Esophagus muscularis mucosa (tissue), 4 donors: ENCODE measurements at places on chromosomes 12 and 14. TPM values are rescaled to one million over a fixed set of nuclear protein-coding genes. Genes with fewer than 3 reads are reported as not detected.
A peak's percentile ranks its signal among the peaks of the same experiment; 100 is the strongest.

NCOR2 gene
- 107 TPM for total RNA-seq

DNA sequence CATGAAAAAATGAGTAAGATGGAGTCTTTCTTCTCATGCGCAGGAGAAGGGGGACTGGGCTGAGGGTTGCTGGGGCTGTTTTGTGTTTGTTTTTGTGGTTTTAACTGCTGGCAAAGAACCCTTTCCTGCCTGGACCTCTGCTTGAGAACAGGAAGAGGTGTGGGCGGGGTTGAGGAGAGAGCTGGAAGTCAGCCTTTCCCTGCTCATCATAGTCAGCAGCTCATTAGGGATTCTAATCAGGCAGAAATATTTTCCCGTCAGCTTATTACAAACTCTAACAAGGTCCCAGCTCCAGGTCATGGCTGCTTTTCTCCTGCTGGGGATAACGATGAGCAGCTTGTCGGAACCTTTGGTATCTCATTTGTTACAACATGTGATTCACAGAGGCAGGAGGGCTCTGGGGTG lies 185.0 kb upstream of the NRXN3 start:
- peaks cover 4% of the 10 kb centered on the region for H3K4me1 ChIP-seq
- H3K36me3 ChIP-seq = no peaks in the 10 kb centered on the region
- H3K27ac ChIP-seq = no peak overlapping the region
- no peak overlapping the region for H3K4me3 ChIP-seq
- DNase-seq = peak; percentile 55
- peaks cover 19% of the 10 kb centered on the region for H3K27me3 ChIP-seq

GRCh38 chr12:94127239-94128131 lies 20.9 kb upstream of the PLXNC1 start:
- H3K4me3 ChIP-seq = no peak overlapping the region
- no peaks in the 10 kb centered on the region for H3K27me3 ChIP-seq
- H3K4me1 ChIP-seq = no peaks in the 10 kb centered on the region
- DNase-seq = no peak

DNA sequence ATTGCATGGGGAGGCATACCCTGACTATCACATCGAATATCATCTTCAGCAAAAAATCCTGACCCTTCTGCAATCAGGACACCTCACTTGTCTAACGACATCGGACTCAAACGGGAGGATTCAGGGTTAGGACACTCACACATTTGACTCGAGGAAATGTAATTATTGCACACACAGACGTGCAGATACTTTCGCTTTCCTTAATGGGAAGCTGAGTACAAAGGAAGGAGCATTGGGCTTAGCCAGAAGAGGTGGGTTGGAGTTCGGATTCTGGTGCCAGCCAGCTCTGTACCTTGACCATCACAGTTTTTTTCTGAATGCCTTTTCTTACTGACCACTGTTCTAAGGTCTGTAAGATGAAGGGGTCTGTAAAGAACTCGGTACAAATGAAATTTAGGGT lies 260.4 kb downstream of the GALC start:
- DNase-seq = no peak
- no peaks in the 10 kb centered on the region for H3K4me1 ChIP-seq
- H3K27ac ChIP-seq = no peak overlapping the region
- H3K4me3 ChIP-seq = no peak overlapping the region

DNA sequence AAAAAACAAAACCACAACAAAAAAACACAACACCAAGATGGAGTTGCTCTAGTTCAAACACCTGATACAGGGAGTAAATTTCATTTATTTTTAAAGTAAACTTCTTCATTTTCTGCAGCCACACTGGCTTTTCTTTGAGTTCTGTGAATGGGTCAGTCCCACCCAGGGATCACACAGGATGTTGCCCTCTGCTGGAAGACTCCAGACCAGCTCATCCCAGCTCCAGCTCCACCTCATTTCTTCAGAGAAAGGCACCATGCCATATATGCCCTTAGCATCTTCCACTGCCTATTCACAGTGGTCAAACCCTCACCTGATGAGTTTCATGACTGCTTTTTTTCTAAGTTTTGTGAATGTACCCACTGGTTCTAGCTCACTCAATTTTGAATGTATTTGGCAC lies 8.0 kb downstream of the GLIPR1 start:
- no peak overlapping the region for H3K27ac ChIP-seq
- H3K4me1 ChIP-seq = peaks cover 35% of the 10 kb centered on the region

- no peaks in the 10 kb centered on the region for H3K4me1 ChIP-seq
- H3K36me3 ChIP-seq = no peaks in the 10 kb centered on the region
- no peak overlapping the region for H3K4me3 ChIP-seq
- DNase-seq = no peak
- H3K27me3 ChIP-seq = no peaks in the 10 kb centered on the region
Observed at GRCh38 chr12:46292754-46293402, 24.0 kb upstream of the SLC38A1 start.

NID2 gene
- 77.2 TPM for total RNA-seq

GLIPR1L1 gene
- not detected for total RNA-seq

FAM222A gene
- total RNA-seq = 3.2 TPM

GRCh38 chr12:91326058-91327027 lies 143.7 kb upstream of the DCN start:
- peak overlapping the region; percentile 39 for H3K27ac ChIP-seq
- no peaks in the 10 kb centered on the region for H3K27me3 ChIP-seq
- peak overlapping the region; percentile 3 for H3K4me3 ChIP-seq
- no peak for DNase-seq

IAPP gene
- total RNA-seq = not detected

GRCh38 chr14:77103951-77104350 lies 5.9 kb downstream of the CIPC start:
- peaks cover 36% of the 10 kb centered on the region for H3K36me3 ChIP-seq
- peak overlapping the region; percentile 96 for H3K27ac ChIP-seq
- H3K4me1 ChIP-seq = peaks cover 90% of the 10 kb centered on the region

DNA sequence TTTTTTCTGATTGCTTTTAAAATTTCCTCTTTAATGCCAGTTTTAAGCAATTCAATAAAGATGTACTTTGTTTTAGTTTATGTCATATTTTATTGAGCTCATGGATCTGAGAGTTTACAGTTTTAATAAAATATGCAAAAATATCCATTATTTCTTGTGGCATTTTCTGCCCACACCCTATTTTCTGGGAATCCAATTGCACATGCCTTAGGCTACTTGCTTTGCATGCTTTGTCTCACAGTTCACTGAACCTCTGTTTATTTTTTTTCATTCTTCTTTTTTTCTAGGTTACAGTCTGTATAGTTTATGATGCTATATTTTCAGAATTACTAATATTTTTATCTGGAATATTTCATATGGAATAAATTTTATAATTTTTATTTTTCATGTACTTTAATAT lies 1258.0 kb downstream of the FSCB start:
- H3K27me3 ChIP-seq = no peaks in the 10 kb centered on the region
- no peak overlapping the region for H3K27ac ChIP-seq
- H3K4me3 ChIP-seq = no peak overlapping the region
- DNase-seq = no peak
- no peaks in the 10 kb centered on the region for H3K4me1 ChIP-seq

- peaks cover 12% of the 10 kb centered on the region for H3K27me3 ChIP-seq
- peaks cover 12% of the 10 kb centered on the region for H3K4me1 ChIP-seq
- no peak for DNase-seq
- no peak overlapping the region for H3K27ac ChIP-seq
- H3K4me3 ChIP-seq = no peak overlapping the region
Observed at GRCh38 chr14:99231850-99232713, 39.9 kb downstream of the BCL11B start.

DNA sequence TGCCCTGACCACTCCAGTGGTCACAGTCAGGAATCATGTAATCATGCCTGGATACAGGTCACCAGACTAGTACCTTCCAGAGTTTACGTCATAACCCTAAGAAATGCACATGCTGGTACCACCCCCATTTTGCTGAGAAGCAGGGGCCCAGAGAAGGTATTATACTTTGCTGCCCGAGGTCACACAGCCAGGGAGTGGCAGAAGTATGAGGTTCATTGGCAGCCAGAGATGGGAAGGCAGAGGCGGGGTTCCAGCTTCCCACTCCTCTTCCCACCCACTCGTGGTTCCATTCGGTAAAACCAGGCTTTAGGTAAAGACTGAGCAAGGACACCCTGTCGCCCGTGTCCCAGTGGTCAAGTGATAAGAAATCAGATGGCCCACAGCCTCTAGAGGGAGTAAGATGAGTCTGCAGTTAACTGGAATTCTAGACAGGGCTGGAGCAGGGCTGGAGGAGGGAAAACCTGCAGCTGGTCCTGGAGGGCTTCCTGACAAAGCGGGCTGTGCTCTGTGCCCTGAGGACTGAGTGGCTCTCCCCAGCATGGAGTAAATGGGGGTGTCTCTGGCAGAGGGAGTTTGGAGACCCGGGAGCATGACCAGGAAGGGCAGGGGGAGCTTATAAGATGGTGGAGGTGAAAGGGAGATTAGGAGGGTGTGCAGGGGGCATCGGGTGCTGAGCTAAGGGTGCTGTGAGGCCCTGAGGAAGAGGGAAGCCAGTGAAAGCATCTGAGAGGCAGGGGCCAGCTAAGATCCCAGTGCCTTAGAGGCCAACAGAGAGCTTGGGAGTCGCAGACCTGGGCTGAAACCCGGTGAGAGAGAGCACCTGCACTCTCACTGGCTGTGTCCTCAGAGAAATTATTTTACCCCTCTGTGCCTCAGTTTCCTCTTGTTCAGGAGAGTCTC lies 5.7 kb downstream of the FAM222A start:
- no peak overlapping the region for H3K4me3 ChIP-seq
- no peaks in the 10 kb centered on the region for H3K27me3 ChIP-seq
- H3K4me1 ChIP-seq = peaks cover 83% of the 10 kb centered on the region
- no peak for DNase-seq
- H3K36me3 ChIP-seq = no peaks in the 10 kb centered on the region

GRCh38 chr14:54706769-54707168 lies 139.8 kb downstream of the SAMD4A start:
- no peak overlapping the region for H3K27ac ChIP-seq
- DNase-seq = no peak
- peaks cover 12% of the 10 kb centered on the region for H3K36me3 ChIP-seq
- no peak overlapping the region for H3K4me3 ChIP-seq
- H3K4me1 ChIP-seq = peaks cover 20% of the 10 kb centered on the region
- H3K27me3 ChIP-seq = no peaks in the 10 kb centered on the region

GRCh38 chr14:57573173-57573572 lies 79.5 kb upstream of the CCDC198 start:
- H3K4me3 ChIP-seq = no peak overlapping the region
- no peaks in the 10 kb centered on the region for H3K4me1 ChIP-seq
- no peak overlapping the region for H3K27ac ChIP-seq
- no peaks in the 10 kb centered on the region for H3K36me3 ChIP-seq
- H3K27me3 ChIP-seq = no peaks in the 10 kb centered on the region

DNA sequence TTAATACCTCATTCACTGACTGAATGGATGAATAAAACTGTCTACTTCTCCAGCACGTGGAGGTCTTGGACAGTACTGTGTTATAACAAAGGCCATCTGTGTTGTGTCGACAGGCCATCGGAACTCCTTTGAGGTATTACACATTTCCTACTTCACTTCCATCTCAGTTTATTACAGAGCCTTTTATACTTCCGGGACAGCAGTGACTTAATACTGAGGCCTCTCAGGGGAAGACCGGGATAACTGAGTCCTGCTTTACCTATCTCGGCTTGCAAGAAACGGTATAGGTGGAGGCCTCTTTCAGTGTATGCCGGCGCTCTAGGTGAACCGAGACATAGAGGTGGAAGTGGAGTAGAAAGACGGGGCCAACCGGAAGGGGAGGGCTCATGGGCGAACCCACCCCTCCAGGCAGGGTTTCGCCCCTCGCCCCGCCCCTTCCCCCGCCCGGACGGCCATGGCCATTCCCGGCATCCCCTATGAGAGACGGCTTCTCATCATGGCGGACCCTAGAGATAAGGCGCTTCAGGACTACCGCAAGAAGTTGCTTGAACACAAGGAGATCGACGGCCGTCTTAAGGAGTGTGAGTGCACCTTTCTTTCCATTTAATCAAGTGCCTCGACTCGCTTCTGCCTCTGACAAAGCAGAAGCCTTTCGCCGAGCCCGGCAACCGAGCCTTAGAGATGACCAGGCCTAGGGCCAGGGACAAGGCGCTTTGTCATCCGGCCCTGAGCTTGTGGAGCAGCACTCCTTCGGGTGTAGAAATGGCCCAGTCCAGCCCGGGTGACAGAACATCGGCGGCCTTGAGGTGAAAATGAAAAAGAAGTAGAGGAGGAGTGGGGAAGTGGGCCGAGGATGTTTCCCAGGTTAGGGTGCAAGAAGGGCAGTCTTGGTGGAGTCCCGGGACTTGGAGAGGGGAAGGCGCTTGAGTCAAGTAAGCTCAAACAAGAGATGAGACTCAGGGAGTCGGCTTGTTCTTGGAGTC lies at the start of gene PSMC6:
Gene PSMC6 (plus strand): TSS at position 477 of the 983 bp plus-strand sequence. CDS start 20 bp downstream, at position 497.
- H3K4me3 ChIP-seq = peak within 1 kb of the TSS; percentile 81
- peak; percentile 98 for DNase-seq
- no peaks in the 10 kb centered on the region for H3K27me3 ChIP-seq
- H3K4me1 ChIP-seq = peaks cover 22% of the 10 kb centered on the region
- peak within 1 kb of the TSS; percentile 91 for H3K27ac ChIP-seq
- H3K36me3 ChIP-seq = peaks cover 33% of the 10 kb centered on the region

CLEC2A gene
- total RNA-seq = not detected

GRCh38 chr14:103488960-103489359 lies 33.7 kb downstream of the CKB start:
- peaks cover 87% of the 10 kb centered on the region for H3K36me3 ChIP-seq
- H3K4me3 ChIP-seq = no peak overlapping the region
- no peak overlapping the region for H3K27ac ChIP-seq
- no peaks in the 10 kb centered on the region for H3K4me1 ChIP-seq

C14orf39 gene
- total RNA-seq = 0.29 TPM

ADAMTS20 gene
- total RNA-seq = not detected

DNA sequence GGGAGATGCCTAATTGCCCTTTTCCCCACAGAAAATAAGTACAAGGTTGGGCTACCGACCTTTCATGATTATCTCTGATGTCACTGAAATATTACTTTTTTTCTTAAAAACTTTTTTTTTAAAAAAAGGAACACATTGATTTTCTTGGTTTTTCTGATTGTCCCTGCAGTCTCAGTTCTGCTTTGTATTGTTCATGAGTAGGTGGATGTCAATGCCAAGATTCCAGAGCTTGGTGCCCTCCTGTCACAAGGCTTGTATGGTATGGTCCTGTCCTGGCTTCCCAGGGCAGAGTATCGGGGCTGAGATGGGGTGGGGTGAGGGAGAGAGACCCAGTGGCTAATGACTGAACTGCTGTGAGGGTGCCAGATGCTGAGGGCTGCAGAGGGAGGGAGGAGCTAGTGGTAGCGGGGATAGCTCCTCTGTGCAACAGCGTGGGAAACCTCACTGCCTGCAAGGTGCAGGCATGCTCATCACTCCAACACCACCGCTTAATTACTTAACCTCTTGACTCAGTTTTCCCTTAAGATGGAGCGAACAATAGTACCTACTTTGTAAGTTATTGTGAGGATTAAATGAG lies 4.4 kb upstream of the CTDSP2 start:
- no peaks in the 10 kb centered on the region for H3K36me3 ChIP-seq
- H3K27me3 ChIP-seq = no peaks in the 10 kb centered on the region

KRT86 gene
- not detected for total RNA-seq
